ENCODE measurements at places on chromosomes 4 and X.

- no peak for DNase-seq
Measured at GRCh38 chr4:8071766-8072165, 86.8 kb downstream of the ABLIM2 start.

DNA sequence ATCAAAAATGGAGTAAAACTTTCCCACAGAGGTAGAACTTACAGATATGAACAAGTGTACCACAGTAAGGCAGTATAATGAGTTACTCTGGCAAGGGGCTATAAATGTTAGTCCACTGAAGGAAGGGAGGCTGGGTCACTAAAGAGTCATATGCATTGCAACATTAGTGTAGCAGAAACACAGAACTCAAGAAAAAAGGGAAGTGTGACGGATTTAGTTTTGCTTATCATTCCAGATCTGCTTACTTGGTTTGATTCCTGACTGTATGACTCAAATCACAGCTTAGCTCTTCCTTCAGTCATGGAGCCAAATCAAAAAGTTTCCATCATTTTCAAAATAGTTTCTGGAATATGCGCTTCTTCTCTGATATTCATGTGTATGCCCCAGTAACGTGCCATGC lies 148.7 kb downstream of the FSTL5 start:
- DNase-seq, result no peak

DNA sequence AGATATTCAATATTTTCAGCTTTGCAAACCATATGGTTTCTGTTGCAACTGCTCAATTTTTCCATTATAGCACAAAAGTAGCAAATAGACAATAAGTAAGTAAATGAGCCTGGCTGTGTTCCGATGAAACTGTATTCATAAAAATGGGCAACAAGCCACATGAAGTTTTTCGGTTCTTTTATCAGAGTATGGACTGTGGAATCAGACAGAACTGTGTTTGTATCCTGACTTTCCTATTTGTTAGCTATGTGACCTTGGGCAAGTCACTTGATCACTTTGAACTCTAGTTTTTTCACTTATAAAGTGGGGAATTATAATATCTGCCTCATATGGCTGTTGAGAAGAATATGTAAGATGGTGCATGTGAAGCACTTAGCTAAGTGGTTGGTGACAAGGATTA lies 23.4 kb upstream of the ADGRA3 start:
- DNase-seq, result no peak

- DNase-seq, result no peak
Measured at GRCh38 chr4:4918067-4918466, 58.6 kb downstream of the MSX1 start.

- DNase-seq, result no peak
Measured at GRCh38 chrX:134374910-134375309, 85.1 kb upstream of the HPRT1 start.

DNA sequence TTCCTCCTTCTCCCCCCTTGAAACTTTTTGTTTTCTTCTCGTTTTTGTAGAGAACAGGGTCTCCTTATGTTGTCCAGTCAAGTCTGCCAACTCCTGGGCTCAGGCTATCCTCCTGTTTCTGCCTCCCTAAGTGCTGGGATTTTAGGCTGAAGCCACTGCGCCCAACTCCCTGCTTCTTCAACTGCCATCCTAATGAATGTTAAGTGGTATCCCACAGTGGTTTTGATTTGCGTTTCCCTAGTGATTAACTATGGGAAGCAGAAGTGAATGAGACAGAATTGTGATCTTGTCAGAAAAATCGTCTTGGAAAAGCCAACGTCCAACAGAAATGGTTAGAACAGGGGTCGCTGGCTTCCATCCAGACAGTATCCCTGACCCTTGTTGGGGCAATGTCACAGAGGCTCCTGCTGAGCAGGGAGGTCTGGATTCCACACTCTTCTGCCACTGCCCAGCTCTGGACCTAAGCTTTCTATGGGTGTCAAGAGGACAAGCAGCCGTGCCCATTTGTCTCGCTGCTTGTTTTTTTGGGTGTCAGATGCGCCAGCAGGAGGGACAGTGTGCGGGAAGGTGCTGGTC lies 869 bp upstream of the ADD1 start:
- no peak for DNase-seq

DNA sequence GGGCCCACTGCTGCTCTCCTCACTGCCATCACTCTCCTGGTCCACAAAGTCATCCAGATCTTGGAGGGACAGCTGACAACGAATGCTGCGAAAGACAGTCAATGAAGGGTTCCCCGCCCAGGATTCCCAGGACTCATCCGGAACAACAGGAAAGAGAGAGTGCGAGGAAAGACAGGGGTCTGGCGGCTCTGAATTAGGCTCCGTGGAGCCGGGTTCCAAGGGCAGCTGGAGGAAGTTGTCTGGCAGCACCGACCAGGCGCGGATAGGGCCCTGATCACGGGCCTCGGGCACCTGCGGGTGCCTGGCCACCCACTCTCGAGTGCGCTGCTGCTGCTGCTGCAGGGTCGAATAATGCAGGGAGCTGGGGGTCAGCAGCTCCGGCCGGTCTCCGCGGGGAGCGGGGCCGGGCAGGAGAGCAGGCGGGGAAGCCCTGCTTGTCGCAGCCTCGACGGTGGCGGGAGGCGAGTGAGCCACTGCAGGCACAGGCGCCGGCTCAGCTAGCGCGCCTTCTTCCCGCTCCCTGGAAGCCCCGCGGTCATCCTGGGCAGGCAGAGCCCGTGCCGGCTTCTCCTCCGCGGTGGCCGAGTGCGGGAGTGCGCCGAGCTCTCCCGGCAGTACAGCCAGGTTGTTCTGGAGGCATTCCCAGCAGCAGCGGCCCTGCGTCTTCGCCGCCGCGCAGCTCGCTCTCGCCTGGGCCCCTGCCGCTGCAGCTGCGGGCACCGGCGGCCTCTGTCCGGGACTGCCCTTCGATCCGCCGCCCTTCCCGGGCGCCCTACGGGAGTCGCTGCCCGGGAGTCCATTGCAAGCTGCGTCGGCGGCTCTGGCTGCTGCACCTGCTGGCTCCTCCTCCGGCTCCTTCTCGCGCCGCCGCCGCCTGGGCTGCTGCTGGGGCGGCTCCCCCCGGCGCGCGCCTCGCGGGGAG lies 1.1 kb downstream of the SOWAHB start:
- DNase-seq, result no peak

DNA sequence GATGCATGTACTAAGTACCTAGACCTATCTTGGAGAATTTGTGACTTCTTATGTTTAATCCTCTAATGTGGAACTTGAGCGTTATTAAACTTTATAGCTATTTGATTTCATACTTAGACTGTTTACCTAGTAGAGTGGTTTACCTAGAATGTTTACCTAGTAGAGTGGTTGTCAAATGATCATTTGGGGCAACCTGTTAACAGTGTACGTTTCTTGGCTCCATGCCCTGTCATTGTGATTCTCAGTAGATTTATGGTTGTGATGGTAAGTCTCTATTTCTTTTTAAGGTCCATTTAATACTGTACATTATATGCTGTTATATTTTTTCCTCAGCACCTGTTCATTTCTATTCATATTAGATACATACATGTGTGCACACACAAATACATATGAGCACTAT lies 233.0 kb upstream of the MAD2L1 start:
- DNase-seq, result no peak

DNA sequence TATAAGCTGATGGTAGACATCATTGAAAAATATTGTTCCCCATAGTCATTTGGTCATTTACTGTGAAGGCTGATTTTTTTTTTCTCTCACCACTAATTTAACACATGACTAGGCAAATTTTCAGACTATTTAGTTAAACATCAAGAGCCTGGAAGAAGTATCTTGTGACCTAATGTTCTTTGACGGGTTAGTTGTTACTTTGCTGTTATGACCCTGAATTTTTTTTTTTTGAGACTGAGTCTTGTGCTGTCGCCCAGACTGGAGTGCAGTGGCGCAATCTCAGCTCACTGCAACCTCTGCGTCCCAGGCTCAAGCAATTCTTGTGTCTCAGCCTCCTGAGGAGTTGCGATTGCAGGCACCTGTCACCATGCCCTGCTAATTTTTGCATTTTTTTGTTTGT lies 67.0 kb downstream of the HPF1 start:
- DNase-seq, result no peak

DNA sequence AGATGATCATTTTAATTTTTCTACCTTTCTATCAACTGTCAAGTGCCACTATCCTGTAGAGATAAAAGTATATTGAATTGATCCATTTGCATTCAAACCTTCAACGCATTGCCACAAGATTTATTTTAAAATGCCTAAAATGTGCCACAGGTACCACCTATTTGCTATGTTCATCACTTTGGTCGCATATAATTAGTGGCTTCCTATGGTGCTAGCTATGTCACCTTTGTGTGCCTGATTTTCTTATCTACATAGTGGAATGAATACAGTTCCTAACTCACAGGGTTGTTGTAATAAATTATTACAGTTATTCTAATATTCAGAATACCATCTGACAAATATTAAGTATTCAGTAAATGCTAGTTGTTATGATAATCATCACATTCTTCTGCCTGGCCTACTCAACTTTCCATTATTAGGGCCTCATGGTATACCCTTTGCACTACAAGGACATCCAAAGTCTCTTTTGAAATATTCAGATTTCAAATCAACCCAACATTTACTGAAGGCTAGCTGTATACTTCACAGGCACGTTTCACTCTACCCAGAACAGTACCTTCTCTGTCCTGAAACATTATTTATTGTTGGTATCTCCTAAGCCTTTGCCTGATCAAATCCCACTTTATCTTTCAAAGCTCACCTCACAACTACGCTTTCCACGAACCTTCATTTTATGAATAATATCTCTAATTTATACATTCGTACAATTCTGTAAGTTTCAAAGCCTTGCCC lies 62.4 kb downstream of the ANXA10 start:
- DNase-seq, result no peak

DNA sequence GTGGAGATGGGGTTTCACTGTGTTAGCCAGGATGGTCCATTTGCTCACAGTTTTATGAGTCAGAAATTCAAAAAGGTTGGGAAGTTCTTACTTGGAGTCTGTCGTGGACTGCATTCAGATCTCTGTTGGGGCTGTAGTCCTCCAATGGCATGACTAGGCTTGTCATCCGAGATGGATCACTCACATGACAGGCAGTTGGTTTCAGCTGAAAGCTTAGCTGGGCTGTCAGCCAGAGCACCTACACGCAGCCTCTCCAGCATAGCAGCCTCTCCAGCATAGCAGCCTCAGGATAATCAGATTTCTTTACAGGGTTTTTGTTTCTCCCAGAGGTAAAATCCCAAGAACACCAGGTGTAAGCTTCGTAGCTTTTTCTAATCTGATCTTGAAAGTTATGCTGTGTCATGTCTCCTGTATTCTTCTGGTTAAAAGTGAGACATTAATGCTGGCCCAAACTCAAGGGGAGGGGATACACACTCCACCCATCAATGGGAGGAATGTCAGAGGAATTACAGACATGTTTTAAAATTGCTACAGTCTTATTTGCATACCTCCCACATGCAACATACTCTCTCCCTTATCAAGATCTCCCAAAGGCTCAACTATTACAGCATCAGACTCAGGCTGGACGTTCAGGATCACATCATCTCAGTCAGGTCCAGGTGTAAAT lies 31.6 kb upstream of the SOD3 start:
- no peak for DNase-seq

- DNase-seq, result no peak
Measured at GRCh38 chr4:89674876-89675459, 162.0 kb downstream of the SNCA start.

- no peak for DNase-seq
Measured at GRCh38 chr4:71232056-71232430, 106.8 kb upstream of the SLC4A4 start.

DNA sequence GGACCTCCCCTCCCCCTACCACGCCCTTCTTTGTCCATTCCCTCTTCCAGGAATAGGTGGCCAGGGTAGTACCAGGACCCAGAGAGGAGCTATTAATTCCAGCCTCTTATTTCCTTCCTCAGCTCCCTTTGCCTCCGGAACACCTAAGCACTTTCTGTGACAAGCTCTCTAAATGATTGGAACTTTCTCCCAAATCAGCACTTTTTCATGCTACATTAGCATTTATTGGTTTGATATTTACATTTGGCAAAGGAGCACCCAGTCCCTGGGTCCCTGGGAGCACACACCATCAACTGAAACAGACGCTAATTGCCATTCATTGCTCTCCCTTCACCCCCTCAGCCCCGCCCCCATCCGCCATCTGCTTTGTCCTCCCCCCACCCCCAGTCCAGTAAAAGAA lies 182.0 kb upstream of the BCOR start:
- DNase-seq, result no peak

DNA sequence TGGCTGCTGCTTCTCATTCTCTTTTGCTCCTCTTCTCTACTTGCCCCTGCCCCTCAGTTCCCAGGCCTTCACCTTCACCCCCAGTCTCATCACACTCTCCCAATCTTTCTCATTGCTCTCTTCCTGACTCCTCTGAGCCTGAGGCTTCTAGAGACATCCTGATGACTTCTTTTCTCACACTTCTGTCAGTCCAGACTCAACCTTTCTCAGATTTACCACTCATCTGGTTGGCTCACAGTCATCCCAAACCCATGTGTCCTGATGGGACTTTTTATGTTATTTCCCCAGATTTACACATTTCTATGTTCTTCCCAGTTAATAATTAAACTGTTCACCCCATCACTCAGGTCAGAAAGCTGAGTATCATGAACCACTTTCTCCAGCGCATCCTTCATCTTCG lies 68.0 kb downstream of the TMA16 start:
- DNase-seq, result no peak

GRCh38 chr4:156547439-156547838 lies 424.2 kb downstream of the PDGFC start:
- no peak for DNase-seq

GRCh38 chrX:15570145-15570544 lies 30.6 kb downstream of the ACE2 start:
- DNase-seq, result no peak

- no peak for DNase-seq
Measured at GRCh38 chrX:114221445-114221844, 362.4 kb upstream of the HTR2C start.

GRCh38 chr4:40178672-40179071 lies 18.2 kb upstream of the RHOH start:
- DNase-seq, result no peak

GRCh38 chr4:106369456-106370060 lies 980 bp upstream of the GIMD1 start:
- no peak for DNase-seq

GRCh38 chr4:54727346-54727745 lies 69.6 kb downstream of the KIT start:
- no peak for DNase-seq

GRCh38 chr4:177802661-177803060 lies 360.4 kb upstream of the AGA start:
- DNase-seq, result no peak

- DNase-seq, result no peak
Measured at GRCh38 chr4:81921751-81922159, 450.0 kb upstream of the RASGEF1B start.

- DNase-seq, result peak; percentile 10
Measured at GRCh38 chr4:5708449-5709206, at the start of gene EVC2. Gene EVC2 (minus strand): TSS chr4:5708559. CDS start chr4:5708513, 46 bp downstream.

- no peak for DNase-seq
Measured at GRCh38 chr4:166662266-166662843, 571.9 kb downstream of the SPOCK3 start.

DNA sequence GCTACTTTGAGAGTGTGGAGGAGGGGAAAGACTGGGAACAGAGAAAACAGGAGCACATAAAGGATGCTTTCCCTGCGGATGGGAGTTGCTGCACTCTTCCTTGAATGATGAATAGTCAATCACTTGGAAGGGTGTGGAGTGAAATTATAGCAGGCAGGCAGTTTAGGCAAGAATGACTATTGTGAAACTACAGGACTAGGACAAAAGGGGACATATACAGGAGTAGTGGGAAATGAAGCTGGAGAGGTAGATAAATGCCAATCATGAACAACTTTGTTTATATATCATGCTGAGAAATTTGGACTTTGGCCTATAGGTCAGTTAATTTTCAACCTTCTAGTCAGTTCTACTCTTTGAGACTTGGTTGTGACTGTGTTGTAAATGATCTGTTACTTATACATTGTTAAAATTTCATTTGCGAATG lies 76.9 kb downstream of the PAQR3 start:
- no peak for DNase-seq

- DNase-seq, result no peak
Measured at GRCh38 chr4:3174371-3175338, 74.3 kb upstream of the MSANTD1 start.
